ENCODE measurements at places on chromosomes 7 and 10. TPM values are rescaled to one million over a fixed set of nuclear protein-coding genes. Genes with fewer than 3 reads are reported as not detected.

The LIPM gene
- not detected for total RNA-seq

The GRID2IP gene
- not detected for total RNA-seq

The GRB10 gene
- total RNA-seq: 67.5 TPM

The ITPRID1 gene
- not detected for total RNA-seq

The TAC1 gene
- total RNA-seq: not detected

The KLF14 gene
- 0.17 TPM for total RNA-seq

The CASP7 gene
- total RNA-seq: 10.4 TPM

The GJD4 gene
- not detected for total RNA-seq

The EIF5AL1 gene
- 0.19 TPM for total RNA-seq

The STAM gene
- total RNA-seq: 25.2 TPM

The CALHM3 gene
- total RNA-seq: not detected

The TBL2 gene
- total RNA-seq: 26.1 TPM

The CCL26 gene
- total RNA-seq: 1.0 TPM

The RSU1 gene
- total RNA-seq: 50.8 TPM

The SMKR1 gene
- not detected for total RNA-seq

Measured in right cardiac atrium (tissue), 5 donors.